Stimulated activated CD8-positive, alpha-beta memory T cell treated with anti-CD3 and anti-CD28 coated beads, Interleukin-12 subunit alpha, Interleukin-12 subunit beta, amount 100 ng/mL, for 4 hours (primary cell): ENCODE measurements at places on chromosomes 11 and 22.

DNA sequence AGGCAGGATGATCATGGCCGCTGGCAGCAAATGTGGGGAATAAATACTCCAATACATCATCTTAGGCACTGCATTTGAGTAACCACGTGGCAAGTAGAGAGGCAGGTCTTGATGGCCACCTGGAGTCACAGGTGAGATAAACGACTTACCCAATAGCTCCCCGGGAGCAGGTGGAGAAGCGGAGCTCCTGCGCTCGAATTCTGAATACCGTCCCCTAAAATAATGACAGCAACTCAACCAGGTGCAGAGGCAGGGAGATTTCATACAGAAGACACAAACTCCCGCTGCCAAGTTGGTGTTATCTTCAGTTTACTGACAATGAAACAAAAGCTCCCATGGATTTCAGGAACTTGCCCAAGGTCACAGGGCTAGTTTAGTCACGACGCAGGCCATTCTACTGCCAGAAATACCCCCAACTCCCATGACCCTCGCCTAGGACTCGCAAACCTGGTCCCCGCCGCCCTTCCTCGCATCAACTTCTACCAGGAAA is 437 bp downstream of the SLC43A3 start:
- DNase-seq: no peak

GRCh38 chr11:35148163-35148837 is 9.3 kb downstream of the CD44 start:
- DNase-seq: no peak

GRCh38 chr11:12120031-12121008 is 9.9 kb downstream of the MICAL2 start:
- DNase-seq: no peak

GRCh38 chr22:40216041-40216756 is 38.5 kb downstream of the TNRC6B start:
- no peak for DNase-seq

DNA sequence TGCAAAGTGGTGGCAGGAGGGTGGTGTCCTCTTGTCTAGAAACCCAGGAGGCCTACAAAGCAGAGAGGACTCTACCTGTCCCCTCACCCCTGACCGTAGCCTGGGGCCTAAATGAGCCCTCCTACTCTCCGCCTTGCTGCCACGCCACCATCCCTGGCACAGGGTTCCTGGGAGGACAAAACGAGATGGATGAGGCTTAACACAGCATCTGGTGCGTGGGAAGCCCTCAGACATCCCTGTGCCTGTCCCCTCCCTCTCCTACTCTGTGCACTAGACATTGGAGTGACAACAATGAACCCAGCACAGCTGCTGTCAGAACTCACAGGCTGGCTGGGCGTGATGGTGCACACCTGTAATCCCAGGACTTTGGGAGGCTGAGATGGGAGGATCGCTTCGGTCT is 36.4 kb upstream of the DKK3 start:
- DNase-seq: no peak

DNA sequence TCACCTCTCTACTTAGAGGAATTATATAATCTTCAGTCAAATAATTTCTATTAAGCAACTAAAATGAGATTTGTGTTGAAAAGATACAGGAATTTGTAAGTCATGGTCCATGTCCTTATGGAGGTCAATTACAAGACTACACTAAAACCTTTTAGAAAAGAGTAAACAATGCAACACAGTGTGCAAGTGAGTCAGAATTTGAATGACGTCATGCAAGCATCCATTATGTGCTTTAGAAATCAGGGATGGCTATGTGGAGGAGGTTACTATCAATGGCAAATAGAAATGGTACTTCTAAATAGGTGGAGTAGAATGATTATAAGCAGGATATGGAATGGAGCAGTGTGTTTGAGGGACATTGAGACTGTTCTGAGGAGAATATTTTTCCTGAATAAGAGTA is 16.6 kb downstream of the OR10D3 start:
- no peak for DNase-seq

GRCh38 chr11:34105957-34106504 is 602 bp downstream of the NAT10 start:
- no peak for DNase-seq

- DNase-seq: no peak
These were observed 654.3 kb downstream of the NTM start for GRCh38 chr11:132024587-132025295.

DNA sequence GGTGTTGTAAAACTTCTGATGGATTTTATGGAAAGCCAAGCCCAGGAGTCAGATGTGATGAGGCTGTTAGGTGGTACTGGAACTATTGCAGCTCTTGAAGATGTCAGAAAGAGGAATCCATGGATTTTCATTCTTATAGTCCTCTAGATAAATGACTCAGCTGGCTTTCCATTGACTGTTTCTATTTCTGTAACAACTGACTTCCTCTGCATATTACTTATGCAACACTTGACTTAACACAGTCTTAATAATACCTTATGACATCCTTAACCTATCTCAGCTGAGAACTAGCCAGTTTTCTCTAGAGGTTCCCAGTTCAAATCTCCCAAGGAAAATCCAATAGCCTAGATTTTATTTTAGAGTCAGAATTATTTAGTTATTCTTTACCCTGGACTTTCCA is 263.8 kb downstream of the LUZP2 start:
- no peak for DNase-seq

DNA sequence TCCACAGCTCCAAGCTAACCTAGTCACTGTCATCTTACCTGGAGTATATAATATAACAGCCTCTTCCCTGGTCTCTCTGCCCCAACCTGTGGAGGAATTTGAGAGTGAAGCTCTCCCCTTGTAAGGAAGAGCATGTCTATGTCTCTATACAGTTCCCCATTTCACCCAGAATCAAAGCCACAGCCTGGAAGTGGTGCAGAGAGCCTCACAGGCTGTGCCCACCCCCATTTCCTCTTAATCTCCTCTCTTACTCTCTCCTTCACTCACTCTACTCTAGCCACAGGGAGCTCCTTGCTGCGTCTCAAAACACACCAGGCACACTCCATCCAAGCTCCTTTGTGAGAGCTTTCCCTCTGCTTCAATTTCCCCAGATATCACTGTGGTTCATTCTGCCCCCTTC is 302.5 kb upstream of the ISX start:
- DNase-seq: no peak

DNA sequence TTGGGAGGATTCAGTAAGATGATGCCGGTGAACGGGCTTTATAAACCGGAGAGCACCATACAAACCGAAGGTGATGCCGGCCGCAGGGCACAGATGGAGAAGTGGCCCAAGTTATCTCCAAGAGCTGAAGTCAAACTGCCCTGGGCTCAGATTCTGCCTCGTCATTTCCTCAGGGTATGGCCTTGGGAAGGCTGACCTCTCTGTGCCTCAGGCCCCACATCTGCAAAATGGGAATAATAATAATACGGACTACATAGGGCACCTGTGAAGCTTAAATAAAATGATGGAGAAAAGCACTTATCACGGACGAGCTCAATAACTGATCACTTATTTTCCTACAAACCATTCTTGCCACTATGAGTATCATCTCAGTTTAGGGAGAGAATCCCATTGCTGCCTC is 29.9 kb downstream of the DSCAML1 start:
- DNase-seq: no peak

- DNase-seq: no peak
These were observed 99.6 kb downstream of the KIAA1671 start for GRCh38 chr22:25051983-25052710.

DNA sequence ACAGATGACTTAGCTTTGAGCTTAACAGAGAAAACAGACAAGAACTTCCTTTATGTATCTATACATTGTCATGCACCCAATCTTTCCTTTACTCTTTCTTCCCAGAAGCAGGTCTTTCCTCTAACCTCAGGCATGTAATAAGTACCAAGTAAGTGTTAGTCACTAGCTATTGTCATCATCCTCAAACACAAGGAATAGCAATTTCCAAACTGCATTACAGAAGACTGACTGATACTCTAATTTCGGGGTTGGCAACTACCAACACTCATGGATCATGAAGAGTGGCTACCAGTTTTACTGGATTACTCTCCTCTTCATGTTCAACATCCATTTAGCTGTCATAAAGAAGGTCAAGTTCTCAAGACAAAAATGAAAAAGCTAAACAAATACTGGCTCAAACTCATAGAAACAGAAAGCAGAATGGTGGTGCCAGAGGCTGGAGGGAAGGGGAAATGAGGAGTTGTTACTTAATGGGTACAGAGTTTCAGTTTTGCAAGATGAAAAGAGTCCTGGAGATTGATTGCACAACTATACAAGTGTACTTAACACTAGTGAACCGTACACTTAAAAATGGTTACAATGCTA is 111.6 kb downstream of the SIK3 start:
- DNase-seq: no peak

DNA sequence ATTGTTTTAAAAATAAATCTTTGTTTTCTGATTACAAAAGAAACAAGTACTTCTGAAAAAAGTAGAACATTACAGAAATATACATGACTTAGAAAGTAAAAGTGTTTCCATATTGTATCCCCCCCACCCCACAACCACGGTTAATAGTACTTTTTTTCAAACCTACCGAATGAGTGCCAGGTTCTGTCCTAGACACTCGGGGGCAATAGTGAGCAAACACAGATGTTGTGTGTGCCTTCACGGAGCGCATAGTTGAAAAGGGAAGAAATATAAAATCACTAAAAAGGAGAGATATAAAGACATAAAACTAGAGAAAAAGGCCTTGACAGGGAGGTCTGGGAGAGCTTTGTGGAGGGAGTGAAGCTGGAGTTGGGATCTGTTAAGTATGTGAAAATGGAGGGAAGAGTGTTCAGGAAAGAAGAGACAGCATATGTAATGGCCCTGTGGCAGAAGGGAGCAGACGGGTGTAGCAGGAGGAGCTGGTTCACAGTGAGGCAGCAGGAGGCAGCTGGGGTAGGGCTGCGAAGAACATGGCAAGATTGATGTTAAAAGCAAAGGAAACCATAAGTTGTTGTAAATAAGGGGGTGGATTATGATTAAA is 42.1 kb upstream of the ALX4 start:
- DNase-seq: no peak

DNA sequence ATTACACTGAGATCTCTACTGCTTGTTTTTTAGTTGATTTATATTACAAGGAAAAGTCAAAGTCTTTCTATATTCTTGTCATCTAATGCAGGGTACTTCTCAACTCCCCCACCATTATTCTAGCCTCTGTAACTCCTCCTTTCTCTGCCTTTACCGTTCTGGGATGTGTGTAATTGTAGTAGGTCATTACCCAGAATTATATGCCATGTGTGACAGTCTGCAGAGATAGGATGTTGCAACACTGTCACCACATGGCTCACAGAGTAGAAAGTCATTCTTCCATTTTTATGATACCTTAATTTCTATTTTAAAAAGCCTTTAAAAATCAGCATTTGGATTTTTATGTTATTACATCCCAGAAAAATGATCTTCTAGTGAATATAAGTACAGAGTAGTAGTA is 32.7 kb downstream of the ZNF143 start:
- no peak for DNase-seq

GRCh38 chr11:66335531-66336233 is 552 bp downstream of the RIN1 start:
- no peak for DNase-seq

DNA sequence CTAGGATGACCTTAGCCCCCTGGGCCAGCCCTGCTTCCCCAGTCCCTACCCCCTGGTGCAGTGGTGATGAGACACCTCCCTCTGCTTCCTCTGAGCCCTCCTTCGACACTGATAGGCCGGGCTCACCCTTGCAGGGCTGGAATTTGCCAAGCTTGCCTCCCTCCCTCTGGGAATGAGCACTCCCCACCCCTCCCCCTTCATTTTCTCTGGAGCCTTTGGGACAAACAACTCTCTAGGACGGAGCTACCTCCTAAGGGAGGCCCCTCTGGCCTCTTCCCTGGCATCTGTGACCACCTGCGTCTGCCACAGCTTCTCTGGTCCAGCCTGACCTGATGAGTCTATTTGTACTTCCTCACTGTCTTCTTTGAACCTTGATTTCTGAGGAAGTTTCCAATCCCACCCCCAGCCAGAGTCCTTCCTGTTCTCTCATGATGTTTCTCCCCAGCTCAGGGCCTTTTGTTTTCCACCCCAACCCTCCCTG is 53.3 kb upstream of the ADA2 start:
- DNase-seq: no peak

GRCh38 chr11:126124231-126124661 is 61.6 kb upstream of the CDON start:
- DNase-seq: no peak

GRCh38 chr22:43901976-43902643 is 10.3 kb upstream of the PNPLA5 start:
- DNase-seq: no peak

DNA sequence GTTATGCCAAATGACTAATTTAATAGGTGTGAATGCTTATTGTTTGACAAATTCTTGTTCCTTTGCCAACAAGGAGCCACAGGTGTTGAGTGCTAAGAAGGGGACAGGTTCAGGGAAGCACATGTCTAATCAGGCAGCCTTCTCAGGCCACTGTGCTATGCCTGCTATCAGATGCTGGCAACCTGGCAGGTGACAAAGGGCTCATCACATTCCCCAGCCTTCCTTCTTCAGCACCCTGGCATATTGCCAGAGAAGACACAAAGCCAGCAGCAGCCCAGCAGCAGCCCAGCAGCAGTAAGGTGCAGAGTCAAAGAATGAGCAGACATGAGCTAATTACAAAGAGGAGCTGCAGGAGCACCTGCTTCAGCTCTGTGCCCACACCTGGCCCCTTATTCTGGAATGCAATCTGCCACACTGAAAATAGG is 68.2 kb downstream of the GUCY1A2 start:
- no peak for DNase-seq

DNA sequence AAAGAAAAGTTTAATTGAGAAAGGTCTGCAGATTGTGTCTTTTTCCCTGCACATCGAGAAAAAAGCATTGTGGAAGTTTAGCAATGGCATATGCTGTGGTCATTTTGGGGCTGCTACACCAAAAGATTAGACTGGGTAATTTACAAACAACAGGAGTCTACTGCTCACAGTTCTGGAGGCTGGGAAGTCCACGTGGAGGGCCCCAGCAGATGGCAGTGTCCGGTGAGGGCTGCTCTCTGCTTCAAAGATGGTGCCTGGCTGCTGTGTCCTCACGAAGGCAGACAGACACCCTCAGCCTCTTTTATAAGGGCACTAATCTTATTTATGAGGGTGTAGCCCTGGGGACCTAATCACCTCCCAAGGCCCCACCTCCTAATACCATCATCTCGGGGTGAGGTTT is 21.1 kb downstream of the PHF21B start:
- DNase-seq: no peak

GRCh38 chr11:130908770-130909625 is 7.3 kb downstream of the SNX19 start:
- no peak for DNase-seq

- no peak for DNase-seq
These were observed 5.8 kb downstream of the SELENOO start for GRCh38 chr22:50206599-50206998.

DNA sequence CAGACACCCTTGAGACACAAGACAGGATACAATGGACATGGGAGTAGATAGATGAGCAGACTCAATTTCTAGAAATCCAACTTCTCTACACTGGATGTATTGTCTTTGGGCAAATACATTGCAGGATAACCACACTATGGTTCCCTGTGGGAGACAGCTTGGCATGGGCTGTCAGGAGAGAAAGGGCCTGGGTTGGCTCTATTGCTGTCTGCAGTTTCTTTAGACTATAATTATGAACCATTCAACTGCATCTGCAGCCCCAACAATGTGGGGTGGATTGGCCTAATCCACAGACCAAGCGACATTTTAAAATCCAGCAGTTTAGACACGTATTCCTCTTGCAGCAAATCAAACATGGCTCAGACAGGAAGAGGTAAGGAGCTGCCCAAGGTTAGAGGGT is 60.3 kb downstream of the ETS1 start:
- no peak for DNase-seq
